T-cell (primary cell): ENCODE measurements at places on chromosomes 2 and 18.

GRCh38 chr2:147231081-147231480 lies 613.7 kb upstream of the ACVR2A start:
- no peaks in the 10 kb centered on the region for H3K36me3 ChIP-seq
- no peaks in the 10 kb centered on the region for H3K4me1 ChIP-seq
- H3K4me3 ChIP-seq, result no peak overlapping the region
- H3K27me3 ChIP-seq, result no peaks in the 10 kb centered on the region
- no peak for DNase-seq
- H3K27ac ChIP-seq, result no peak overlapping the region

- H3K4me1 ChIP-seq, result peaks cover 31% of the 10 kb centered on the region
- no peaks in the 10 kb centered on the region for H3K36me3 ChIP-seq
- H3K27ac ChIP-seq, result no peak overlapping the region
- DNase-seq, result no peak
- H3K27me3 ChIP-seq, result peaks cover 3% of the 10 kb centered on the region
Observed at GRCh38 chr2:112159454-112159921, 21.3 kb downstream of the FBLN7 start.

DNA sequence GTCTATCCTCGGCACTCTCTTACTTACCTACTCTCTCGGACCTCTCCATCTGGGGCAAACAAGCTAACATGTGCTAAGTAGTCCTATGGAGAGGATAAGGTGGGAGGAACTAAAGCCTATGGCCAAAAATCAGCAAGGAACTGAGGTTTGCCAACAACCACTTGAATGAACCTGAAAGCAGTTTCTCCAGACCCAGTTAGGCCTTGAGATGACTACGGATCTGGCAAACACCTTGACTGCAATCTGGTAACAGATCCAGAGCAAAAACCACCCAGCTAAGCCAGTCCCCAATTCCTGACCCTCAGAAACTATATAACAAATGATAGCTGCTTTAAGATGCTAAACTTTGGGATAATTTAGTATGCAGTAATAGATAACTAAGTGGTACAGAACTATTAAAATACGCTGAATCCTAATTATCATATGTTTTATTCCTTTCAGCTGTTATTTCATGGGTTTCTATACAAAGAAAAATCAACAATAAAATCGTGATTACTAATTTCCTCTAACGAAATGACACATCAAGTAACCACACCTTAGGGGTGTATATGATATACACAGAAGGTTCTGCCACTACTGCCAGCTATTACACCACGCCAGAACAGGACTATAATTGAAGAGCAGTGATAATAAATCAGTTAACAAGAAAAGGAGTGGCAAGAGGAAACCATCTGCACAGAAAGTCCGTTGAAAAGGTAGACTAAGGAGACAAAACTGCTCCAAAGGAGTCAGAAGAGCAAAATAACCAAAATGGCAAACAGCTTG lies 3.2 kb downstream of the FARSB start:
- peaks cover 19% of the 10 kb centered on the region for H3K4me1 ChIP-seq
- no peaks in the 10 kb centered on the region for H3K27me3 ChIP-seq
- no peak overlapping the region for H3K4me3 ChIP-seq
- H3K27ac ChIP-seq, result no peak overlapping the region
- DNase-seq, result no peak

- H3K4me3 ChIP-seq, result no peak overlapping the region
- H3K4me1 ChIP-seq, result no peaks in the 10 kb centered on the region
- no peak overlapping the region for H3K27ac ChIP-seq
- no peaks in the 10 kb centered on the region for H3K27me3 ChIP-seq
Observed at GRCh38 chr18:42392416-42392815, 437.4 kb downstream of the PIK3C3 start.

DNA sequence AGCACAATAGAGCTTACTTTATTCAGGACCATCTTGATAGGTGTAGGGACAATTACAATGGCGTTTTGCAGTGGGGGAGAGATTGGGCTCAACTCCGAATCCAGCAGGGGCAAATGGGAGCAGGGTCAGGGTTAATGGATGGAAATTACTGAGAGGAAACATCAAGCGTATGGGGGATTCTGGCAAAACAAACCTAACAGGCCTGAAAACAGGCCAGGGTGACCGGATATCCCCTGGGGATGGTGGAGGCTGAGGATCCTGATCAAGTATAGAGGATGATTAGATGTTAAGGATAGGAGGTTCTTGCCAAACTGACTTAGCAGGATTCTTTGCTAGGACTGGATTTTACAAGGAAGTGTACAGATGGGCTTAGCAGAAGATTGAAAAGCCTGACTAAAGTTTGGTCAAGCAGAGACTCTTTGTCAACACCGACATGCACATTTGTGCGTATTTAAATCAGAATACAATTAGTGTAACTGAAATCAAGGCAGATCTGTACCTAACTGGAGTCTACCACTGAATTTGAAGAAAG lies 54.5 kb upstream of the GPR45 start:
- H3K4me1 ChIP-seq, result no peaks in the 10 kb centered on the region
- no peak overlapping the region for H3K27ac ChIP-seq
- H3K27me3 ChIP-seq, result no peaks in the 10 kb centered on the region
- no peak for DNase-seq
- no peak overlapping the region for H3K4me3 ChIP-seq

DNA sequence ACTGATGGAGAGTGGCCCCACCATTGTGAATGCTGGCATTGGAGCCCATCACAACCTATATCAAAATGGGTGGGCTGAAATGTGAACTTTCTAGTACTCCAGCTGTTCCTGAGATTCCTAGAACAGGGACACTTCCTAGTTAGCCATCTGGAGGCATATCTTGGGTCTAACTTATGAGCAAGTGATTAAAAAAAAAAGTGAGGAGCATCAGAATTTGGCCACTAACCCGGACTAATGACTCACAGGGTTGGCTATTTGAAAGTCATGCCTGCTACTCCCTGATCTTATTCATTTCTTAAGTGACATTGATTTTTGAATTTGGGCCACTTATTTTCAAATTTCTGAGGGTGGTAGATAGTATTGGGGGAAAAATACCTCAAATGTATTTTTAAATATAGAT lies 216.6 kb downstream of the HRH4 start:
- no peak overlapping the region for H3K27ac ChIP-seq
- H3K36me3 ChIP-seq, result no peaks in the 10 kb centered on the region
- DNase-seq, result no peak
- H3K4me1 ChIP-seq, result no peaks in the 10 kb centered on the region
- no peaks in the 10 kb centered on the region for H3K27me3 ChIP-seq
- H3K4me3 ChIP-seq, result no peak overlapping the region

DNA sequence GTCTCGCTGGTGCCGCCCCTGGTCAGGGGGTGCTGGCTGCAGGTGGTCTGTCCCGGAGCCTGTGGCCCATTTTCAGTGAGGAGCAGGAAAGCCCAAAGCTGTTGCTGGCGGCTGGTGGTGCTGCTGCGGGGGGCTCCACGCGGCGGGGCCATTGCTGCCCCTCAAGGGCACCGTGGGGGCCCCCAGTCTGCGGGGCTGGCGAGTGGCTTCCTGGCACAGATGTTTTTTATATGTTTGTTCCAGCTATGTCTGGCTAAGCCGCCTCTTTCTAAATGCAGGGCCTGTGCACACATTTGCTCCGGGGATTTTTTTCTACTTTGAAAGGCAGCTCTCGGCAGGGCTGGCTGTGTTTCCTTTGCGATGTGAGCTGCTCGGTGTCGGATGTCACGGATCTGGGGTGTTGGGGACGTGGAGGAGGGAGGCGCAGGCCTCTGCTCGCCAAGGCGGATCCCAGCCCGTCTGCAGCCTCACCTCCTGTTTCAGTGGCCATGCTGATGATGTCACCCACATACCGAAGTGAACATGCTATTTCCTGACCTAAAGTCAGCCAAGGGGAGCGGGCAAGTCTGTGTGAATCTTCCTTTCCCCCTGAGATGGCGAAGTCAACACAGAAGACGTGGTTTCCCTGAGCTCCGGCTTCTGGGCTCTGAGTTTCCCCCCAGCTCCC lies 112.0 kb upstream of the CTDP1 start:
- peaks cover 19% of the 10 kb centered on the region for H3K27me3 ChIP-seq
- no peaks in the 10 kb centered on the region for H3K4me1 ChIP-seq
- no peaks in the 10 kb centered on the region for H3K36me3 ChIP-seq
- no peak for DNase-seq

DNA sequence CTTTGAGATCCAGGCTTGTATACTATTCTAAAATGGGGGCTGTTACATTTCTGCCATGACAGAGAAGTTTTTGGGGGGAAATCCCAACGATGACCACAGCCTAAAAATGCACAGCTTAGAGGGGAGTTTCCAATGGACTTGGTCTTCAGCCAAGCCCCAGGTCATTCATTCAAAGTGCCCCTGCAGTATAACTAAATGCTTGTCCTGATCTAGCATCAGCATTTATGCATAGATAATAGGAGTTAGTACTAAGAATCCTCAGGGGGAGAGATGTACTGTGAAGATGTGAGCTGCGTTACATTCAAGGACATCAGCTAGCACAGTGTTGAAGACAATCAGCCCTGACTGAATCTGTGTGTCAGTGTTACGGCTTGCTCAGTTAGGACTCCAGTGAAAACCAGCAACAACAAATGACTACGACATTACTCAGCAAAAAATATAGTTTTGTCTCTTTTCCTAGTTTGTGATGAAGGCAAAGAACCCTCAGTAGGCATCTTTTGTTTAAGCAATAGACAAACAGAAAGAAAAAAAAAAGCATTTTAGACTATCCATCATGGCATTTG lies 160.9 kb downstream of the ZEB2 start:
- H3K4me3 ChIP-seq, result no peak overlapping the region
- DNase-seq, result no peak
- no peaks in the 10 kb centered on the region for H3K27me3 ChIP-seq
- H3K27ac ChIP-seq, result no peak overlapping the region

DNA sequence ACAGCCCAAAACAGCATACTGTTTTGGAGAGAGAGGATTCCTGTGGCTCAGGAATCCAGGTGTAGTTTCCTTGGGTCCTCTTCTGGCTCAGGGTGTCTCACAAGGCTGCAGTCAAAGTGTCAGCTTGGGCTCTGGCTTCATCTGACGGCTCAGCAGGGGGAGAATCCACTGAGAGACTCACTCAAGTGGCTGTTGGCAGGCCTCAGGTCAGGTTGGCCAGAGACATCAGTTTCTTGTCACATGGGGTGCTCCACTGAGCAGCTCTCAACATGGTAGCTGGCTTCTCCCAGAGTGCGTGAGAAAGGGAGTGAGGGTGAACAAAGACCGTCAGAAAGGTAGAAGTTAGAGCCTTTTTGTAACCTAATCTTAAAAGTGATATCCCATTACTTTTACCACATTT lies 168.4 kb downstream of the SOCS6 start:
- no peak for DNase-seq
- no peaks in the 10 kb centered on the region for H3K4me1 ChIP-seq
- no peaks in the 10 kb centered on the region for H3K36me3 ChIP-seq
- H3K27ac ChIP-seq, result no peak overlapping the region
- H3K27me3 ChIP-seq, result peaks cover 11% of the 10 kb centered on the region

DNA sequence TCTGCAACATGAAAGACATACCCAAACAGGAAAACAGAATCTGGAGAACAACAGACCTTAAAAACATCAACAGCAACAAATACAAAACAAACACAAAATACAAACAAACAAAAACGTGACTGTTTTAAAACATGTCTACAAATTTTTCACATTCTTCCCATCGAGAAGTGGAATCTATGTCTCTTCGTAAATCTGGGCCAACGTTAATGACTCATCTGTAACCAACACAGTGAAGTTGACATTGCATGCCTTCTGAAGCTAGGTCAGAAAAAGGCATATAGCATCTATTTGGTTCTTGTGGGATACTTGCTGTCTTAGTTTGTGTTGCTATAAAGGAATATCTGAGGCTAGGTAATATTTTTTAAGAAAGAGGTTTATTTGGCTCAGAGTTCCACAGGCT lies 269.0 kb upstream of the FBXO11 start:
- no peaks in the 10 kb centered on the region for H3K36me3 ChIP-seq
- no peak overlapping the region for H3K4me3 ChIP-seq
- DNase-seq, result no peak
- no peaks in the 10 kb centered on the region for H3K27me3 ChIP-seq
- no peak overlapping the region for H3K27ac ChIP-seq

DNA sequence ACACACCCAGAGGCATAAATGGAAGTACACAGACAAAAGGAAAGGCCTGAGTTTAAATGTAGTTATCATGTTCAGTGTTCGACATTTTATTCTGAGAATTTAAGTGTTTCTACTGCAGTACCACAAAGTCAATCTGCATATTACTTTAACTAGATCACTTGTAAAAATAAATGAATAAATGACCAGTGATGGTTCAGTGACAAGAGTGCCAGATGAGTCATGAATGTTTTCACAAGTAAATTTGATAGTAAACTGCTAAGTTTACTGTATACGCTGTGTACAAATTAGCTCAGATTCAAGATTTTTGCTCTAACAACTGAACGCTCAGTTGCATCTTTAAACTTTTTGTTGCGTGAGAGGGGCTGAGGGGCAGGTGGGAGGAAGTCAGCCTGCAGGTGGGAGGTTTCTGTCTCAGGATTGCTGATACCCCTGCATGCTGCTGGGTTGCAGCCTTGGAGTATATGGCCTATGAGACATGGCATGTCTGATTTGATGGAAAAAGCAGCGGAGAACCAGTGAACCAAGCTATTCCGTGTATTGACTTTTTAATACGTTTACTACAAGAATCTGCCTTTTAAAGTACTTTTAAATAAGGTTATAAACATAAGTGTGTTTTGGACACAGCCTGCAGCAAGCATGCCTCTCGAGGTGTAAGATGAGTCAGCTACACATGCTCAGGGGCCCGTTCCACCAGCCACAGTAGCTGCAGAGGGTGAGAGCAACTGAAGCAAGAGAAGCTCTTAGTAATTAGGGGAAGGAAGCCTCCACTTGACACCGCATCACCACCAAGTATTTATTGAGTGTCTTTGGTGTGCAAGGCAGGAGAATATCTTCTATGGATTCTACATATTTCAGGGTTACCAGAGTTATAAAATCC lies 245.1 kb downstream of the NEDD4L start:
- H3K27me3 ChIP-seq, result no peaks in the 10 kb centered on the region
- H3K4me1 ChIP-seq, result no peaks in the 10 kb centered on the region
- DNase-seq, result no peak
- no peaks in the 10 kb centered on the region for H3K36me3 ChIP-seq
- no peak overlapping the region for H3K4me3 ChIP-seq
